SW 1271 (cell line): ENCODE measurements at places on chromosomes 6 and 20.

- no peak for DNase-seq
Measured at GRCh38 chr6:11722220-11722619, 56.4 kb downstream of the ADTRP start.

DNA sequence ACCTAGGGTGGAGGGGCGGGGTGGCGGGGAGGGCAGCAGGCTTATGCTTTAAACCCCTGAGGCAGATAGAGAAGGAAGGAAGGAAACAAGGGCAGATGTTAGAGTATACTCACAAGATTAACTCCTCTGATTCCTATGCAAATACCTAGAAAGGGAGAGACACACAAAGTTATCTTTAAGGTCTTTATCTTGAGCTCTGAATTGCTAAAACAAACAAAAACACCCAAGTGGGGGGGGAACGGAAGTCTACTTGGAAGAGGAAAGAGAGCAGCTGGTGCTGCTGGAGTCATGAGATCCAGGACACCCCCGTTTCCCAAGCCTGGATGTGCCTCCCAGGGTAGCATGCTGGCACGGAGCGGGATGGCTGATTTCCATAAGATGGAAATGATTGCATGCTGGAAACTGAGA, 43.4 kb downstream of the PLAGL1 start:
- no peak for DNase-seq

GRCh38 chr20:60063048-60063451, 104.8 kb downstream of the CDH26 start:
- DNase-seq = no peak

GRCh38 chr6:33168639-33169038, 23.6 kb downstream of the COL11A2 start:
- no peak for DNase-seq

GRCh38 chr6:56804996-56805395, 149.9 kb upstream of the BEND6 start:
- DNase-seq = peak; percentile 27

GRCh38 chr6:3517350-3517749, 60.5 kb upstream of the SLC22A23 start:
- peak; percentile 48 for DNase-seq

GRCh38 chr6:127484212-127484863, 25.1 kb upstream of the KIAA0408 start:
- DNase-seq = peak; percentile 20

DNA sequence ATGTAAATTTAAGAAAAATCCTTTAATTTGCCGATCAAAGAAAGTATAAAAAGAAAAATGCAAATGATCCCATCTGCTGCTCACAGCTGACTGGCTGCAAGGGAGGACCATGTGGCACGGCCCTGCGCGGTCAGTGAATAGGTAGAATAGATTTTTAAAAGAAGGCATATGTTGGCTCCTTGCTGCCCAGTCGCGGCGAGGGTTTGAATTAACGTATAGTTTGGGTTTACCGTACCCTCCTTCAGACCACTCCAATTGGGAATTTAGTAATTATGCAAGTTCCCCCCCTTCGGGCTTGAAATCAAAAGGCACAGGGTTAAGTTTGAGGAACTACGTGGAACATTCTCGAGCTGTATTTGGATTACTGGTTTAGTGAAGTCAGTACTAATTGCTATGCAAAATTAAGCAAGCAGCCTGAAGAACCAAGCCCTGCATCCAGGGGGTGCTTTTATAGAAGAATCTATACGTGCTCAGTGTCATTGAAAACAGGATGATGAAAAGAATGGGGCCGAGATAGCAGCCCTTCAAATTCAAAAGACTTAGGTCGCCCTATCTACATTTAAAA, 1.1 kb upstream of the BEND3 start:
- DNase-seq = no peak

DNA sequence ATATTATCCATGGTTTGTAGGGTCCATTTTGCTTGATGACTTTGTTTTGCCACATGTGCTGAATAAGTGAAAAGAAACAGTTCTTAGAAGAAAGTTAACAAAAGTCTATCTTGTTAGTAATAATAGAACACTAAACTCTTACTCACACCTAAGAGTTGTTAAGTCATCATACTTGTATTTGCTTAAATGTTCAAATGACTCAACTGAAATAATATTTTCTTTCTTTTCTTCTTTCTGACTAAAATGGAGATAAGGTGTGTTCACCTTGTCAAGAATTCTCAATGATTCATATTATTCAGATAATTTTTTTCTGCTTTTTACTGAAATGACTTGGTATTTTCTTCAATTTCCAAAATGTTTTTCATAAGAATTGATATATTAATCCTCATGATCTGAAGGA, 327.2 kb downstream of the HTR1B start:
- no peak for DNase-seq

- DNase-seq = no peak
Measured at GRCh38 chr6:6918216-6918983, 189.4 kb upstream of the RREB1 start.

- DNase-seq = no peak
Measured at GRCh38 chr20:33696448-33696847, 10.3 kb upstream of the E2F1 start.

- no peak for DNase-seq
Measured at GRCh38 chr6:154441995-154442310, 68.5 kb downstream of the CNKSR3 start.

DNA sequence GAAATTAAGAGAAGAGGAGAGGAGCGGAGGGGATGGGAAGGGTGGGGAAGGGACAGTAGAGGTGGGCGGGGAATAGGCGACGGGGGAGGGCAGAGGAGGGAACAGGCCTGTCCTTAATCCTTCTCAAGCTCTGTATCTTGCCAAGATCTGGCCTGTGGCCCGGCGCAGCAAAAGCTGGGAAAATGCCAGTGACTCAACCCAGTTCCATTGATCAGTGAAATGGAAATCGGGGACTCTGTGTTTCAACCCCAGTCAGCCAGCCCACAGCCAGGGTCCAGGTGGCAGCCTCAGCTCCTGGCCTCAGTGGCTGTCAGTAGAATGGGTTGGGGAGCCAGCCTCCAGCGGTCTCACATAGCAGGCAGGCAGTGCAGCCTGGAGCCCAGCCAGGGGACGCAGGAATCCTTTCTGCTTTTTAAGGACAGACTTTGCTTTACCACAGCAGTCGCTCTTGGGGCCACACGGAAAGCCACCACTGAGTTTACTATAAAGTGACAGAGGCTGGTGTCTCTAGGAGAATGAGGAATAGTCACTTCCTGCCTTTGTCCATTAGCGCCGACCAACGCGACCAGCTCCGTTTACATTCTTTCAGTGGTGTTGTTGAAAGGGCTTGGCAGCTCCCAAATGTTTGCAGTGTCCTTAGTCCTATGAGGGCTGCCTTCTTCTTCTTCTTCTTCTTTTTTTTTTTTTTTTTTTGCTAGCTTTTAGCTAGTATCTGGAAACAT, 128.0 kb downstream of the RIN2 start:
- DNase-seq = peak; percentile 50

- DNase-seq = peak; percentile 64
Measured at GRCh38 chr6:146543940-146544615, 445 bp downstream of the RAB32 start.

DNA sequence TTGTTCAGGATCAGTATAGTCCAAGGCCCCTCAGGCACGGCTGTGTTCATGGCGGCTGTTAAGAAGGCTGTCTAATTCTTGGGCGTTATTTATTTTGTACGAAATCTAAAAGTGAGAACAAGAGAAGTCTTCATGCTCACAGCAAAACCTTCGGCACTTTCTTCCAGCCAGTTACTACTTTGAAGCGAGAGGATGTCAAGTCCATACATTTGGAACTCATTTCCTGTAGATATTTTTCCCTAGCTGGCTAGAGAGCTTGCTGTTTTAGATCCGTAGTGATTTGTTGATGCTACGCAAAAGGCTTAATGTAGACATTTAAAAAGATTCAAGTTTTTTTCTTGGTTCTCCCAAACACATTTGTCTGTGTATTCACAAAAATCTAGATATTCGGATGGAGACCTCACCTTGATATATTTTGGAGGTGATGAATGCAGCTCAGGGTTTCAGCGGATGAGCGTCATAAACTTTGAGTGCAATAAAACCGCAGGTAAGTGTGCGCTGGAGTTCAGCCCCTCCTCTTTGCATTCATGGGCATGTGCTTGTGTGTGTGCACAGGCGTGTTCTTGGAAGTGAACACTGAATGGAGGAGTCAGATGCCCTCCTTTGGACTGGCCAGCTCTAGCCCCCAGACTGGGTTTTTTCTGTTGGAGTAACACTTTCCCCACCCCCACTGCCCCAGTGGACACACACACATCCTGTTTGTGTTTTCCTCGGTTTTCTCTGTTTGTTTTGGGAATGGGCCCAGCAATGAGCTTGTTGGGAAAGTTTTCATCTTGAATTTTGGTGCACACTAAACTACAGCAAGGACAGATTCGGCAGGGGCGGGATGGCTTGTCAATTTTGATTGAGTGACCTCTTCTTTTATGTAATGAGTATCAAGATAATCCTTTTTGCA, 65.4 kb downstream of the IGF2R start:
- DNase-seq = no peak

DNA sequence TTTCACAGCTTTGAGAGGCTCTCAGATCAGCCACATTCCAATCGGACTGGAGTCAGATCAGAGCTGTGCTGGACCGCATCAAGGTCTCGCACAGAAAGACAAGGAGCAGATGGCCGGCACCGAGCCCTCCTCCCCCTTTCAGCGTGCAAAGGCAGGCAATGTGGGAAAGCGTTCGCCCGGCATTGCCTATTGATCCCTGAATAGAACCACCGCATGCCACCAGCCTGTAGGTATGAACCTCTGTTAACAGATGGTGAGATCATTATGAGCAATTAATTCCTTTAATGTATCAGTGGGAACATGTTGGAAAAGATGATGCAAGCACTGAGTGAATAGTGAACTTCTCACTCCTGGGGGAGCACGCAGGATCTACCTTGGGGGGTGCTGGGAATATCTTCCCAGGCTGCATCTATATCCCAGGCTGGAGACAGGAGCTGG, 117.5 kb upstream of the ID4 start:
- no peak for DNase-seq

DNA sequence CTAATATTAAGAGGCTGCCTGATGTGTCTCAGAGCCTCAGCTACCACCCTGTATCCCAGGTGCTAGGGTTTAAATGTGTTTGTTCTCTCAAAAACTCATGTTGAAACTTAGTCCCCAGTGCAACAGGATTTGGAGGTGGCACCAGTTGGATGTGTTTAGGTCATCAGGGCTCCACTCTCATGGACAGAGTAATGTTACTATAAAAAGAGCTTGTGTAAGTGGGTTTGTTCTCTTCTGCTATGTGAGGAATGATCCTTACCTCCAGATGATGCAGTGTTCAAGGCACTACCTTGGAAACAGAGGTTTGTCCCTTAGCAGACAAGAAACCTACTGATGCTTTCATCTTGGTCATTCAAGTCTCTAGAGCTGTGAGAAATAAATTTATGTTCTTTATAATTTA, 164.9 kb upstream of the EPHA7 start:
- DNase-seq = no peak

DNA sequence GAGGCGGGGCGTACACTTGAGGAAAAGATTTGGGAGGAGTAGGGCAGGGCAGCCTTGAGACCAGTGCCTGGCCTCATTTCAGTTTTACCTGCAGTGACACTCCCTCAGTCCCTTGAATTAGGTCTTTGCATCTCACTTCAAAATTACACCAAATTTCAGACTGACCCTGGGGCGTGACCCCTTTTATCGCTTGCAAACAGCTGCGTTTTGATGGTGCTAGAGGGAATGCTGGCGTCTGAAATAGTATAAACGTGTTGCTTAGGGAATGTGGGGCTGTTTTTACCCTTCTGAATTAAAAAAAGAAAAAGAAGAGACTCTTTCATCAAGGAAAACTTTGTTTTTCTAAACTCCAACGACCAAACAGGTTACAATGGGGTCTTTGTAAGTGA, 21.0 kb downstream of the COL9A1 start:
- DNase-seq = no peak

DNA sequence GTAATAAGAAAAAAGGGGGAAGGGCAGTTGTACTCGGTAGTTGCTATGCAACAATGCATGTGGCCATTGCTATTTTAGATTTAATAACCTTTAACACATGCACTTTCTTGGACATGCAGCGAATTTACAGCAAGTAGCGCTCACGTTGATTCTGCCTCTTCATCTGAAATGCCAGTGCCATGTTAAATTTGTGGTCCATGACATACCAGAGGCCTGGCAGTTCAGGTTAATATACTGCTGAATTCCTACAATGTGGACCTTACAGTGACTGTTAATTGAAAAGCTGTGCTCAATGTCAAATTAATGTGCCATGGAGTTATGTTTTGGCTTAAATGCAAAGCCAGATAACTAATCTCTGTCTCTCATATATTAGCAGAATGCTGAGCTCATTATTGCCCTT, 699.7 kb downstream of the DOK5 start:
- DNase-seq = no peak

DNA sequence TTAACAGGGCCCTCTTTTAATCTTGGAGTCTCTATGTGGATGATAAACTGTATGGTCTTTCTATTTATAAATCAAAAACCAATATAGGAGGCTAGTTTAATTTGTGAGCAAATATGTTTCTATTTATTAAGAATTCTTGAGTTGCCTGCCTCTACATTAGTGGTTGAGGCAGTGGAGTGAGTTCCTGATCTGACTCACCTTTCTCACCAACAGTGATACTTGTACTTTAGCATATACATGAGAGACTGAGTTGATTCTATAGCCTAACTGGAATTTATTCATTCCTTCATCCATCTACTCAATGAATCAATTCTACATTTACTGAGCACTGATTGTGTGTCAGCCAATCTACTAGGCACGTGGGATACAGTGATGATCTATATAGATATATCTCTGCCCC, 126.9 kb downstream of the TRMT11 start:
- DNase-seq = no peak

DNA sequence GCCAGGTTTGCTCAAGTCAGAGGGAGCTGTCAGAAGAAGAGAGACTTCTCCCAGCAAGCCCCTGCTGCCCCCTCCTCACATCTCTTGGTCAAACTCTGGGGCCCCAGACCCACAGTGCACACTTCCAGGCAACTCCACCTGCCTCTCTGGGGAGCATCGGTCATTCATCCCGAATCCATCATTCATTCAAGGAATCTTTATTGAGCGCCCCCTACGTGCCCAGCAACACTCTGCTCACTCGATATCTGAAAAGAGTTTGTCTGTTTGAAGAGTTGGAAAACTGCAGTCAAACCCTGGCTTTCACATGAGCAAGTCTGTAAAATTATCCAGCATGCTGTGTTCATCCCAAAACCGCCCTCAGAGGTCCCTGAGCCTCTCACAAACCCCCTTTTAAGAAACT, 66.2 kb downstream of the PRR18 start:
- no peak for DNase-seq
